ENCODE measurements at places on chromosomes 5 and 9.

DNA sequence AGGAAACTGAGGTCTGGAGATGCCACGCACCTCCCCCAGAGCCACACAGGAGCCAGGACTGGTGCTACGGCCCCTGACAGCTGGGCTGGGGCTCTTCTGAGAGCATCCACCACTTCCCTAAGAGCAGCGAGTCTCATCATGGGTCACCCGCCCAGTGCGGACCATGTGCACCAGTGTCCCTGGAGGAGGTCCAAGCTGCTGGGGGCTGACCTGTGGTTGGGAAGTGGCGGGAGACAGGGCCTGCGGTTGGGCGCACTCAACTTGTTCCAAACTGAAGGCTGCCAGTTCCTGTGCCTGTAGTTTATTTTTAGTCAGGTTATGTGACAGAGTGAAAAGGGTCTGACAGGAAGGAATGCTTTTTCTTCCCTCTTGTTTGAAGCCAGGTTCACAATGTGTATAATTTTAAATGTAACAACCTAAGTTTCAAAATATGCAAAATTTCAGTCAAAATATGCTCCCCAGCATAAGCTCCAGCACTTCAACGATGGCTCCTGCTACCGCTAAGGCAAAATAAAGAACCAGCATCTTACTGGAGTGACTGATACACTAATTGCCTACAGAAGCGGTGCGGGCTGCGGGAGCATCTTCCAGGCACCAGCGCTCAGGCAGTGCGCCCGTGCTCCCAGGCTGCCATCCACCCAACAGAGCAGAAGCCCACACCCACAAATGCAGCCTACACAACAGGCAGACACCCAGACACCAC is 14.8 kb downstream of the BARHL1 start:
- no peak for DNase-seq

GRCh38 chr5:107576736-107577393 is 93.9 kb downstream of the EFNA5 start:
- no peak for DNase-seq

DNA sequence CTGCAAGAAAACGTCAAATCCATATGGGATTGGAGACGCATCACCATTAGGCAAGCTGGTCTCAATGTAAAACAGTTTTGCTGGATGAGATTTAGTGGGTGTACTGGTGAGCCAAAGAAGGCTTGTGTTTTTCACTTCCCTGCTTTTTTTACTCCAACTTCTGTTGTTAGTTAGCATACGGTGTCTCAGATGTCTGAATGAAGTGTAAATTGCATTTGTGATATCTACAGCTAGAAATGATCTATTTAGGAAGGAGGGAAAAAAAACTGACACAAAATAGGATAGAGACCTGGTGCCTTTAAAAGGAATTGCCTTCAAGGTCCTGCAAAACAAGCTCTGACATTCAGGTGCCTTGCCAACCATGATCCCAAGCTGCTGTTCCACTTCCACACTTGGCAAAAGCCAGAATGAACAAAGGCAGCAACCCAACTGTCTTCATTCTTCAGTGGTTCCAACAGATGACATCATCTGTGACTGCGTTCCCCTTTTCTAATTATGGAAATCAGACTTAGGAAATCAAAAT is 104.2 kb upstream of the RAI14 start:
- DNase-seq, result no peak

DNA sequence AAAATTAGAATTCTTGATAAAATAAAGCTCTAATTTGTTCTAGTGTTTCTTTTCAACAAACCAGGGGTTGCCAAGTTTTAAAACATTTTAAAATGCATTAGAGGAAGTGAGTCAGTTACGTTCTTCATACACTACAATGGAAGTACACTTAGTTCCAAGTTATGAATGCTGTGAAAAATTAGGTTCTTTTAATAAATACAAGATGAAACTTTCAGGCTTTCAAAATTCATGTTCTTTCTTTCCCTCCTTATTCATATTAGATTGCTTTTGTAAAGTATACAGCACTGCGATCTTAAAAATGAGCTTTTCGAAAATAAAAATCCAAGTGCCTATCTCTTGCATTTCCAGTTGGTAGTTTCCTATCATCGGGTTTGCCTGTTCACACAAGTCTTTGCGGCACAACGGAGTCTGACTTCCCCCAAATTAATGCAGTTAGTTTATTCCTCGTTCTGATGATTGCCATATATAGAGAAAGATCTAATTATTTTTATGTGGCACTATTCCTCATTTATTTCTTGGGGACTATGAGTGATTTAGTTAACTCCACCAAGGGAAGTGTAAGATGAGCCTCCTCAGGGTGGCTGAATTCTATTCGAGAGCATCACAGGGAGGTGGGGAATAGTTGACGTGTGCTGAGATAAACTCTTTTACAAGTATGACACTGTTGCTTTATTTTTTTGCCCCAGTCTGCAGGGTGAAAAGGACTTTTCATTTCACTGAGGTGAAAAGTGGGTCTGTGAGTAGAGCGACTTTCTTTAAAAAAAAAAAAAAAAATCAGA is 238.2 kb downstream of the CD180 start:
- DNase-seq, result no peak

DNA sequence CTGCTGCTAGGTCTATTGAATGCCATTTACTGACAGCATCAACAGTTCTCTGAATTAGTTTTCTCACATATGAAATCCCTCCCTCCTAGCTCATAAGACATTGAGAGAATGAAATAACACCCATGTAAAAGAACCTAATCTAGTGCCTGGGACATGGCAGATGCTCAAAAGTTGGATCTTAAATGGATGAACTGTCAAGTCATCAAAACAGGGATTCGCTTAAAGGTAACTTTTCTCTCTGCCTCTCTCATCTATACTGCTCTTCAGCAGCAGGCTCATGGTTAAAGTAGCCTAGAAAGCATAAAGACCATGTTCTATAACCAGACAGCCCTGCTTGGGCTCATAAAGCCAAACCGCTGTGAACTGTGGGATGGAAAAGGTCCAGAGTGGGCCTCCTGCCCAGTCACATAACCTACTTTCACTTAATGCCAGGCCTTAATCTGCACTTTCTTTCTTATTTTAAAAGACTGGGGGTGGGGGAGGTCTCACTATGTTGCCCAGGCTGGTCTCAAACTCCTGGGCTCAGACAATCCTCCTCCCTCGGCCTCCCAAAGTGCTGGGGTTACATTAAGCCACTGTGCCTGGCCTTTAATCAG is 3.7 kb downstream of the TMEM245 start:
- no peak for DNase-seq
